CD4-positive, CD25-positive, alpha-beta regulatory T cell (primary cell): ENCODE measurements at places on chromosomes 7 and 10. TPM values are rescaled to one million over a fixed set of nuclear protein-coding genes. Genes with fewer than 3 reads are reported as not detected.

Gene STEAP1B
- total RNA-seq, result not detected

Gene SFTPA1
- total RNA-seq, result not detected

Gene OR2A5
- not detected for total RNA-seq

Gene GPR85
- not detected for total RNA-seq

Gene WDR86
- total RNA-seq, result 4.8 TPM

Gene IPMK
- total RNA-seq, result 4.2 TPM

Gene MCM10
- 2.1 TPM for total RNA-seq

- no peak for DNase-seq
Observed at GRCh38 chr7:67470256-67470751, 473.7 kb downstream of the TYW1 start.

GRCh38 chr10:32393911-32394310, 47.0 kb upstream of the EPC1 start:
- no peak for DNase-seq

DNA sequence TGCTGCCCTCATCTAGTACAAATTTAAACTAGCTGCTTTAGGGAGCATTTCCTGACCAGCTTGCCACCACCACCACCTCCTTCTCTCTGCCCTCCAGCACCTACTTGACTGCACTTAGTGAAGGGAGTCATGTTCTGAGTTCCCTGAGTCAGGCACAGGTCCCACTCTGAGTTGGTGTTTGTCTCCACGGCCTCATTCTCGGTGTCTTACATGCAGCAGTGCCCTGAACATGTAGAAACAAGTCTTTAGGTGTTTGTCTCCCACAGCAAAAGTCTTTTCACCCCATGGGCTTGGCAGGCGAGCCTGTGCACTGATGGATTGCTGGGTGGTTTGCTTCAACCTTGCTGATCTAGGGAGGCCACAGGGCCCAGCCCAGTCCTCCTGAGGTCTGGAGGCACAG, 16.9 kb downstream of the TSPAN14 start:
- DNase-seq, result no peak

DNA sequence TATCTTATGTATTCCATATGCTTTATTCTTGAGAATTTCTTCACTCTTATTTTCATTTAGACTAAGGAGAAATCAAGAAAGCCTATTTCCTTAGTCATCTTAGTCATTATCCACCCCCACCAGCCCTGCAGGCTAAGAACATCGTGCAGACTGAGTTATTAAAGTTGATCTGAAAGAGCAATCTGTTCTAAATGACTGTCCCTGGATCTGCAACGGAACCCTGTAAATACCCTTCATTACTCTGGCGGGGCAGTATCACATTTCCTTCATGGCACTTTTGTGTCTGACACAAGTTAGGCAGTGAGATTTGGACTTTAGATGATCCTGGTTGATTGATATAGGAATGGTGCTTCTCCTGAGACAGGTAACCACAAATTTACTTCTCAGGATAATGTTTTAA, 3.5 kb upstream of the MYPN start:
- DNase-seq, result no peak

DNA sequence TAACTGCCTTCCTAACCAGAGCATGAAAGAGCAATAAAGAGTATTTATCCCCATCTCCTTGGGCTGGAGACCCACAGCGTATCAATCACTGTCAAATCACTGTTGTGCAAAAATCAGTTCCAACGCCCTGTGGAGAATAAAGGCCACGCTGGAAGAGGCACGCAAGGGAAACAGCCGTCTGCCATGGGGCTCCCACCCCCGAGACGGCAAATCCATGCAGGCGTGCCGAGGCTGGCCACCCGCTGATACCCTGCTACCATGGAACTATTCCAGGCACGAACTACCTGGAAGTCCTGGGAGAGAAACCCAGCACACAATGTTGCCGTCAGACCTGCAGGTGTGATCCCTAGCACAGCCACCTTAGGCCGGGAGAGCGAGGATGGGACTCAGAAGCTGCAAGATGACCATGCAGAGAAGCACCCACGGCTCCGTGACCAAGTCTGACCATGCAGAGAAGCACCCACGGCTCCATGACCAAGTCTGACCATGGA, 185.3 kb downstream of the DIP2C start:
- DNase-seq, result no peak

- no peak for DNase-seq
Observed at GRCh38 chr7:23228412-23228811, 18.2 kb upstream of the GPNMB start.

DNA sequence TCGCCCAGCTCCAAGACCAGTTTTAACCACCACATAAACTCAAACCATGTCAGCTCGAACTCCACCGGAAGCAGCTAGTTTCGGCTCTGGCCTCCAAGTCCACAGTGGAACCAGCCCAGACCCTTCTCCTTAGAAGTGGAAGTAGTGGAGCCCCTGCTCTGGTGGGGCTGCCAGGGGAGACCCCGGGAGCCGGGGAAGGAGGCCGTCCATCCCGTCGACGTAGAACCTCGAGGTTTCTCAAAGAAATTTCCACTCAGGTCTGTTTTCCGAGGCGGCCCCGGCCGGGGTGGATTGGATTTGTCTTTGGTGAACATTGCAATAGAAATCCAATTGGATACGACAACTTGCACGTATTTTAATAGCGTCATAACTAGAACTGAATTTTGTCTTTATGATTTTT, 87.5 kb downstream of the RGS10 start:
- DNase-seq, result no peak

- no peak for DNase-seq
Observed at GRCh38 chr10:71472912-71473311, 76.2 kb downstream of the CDH23 start.

DNA sequence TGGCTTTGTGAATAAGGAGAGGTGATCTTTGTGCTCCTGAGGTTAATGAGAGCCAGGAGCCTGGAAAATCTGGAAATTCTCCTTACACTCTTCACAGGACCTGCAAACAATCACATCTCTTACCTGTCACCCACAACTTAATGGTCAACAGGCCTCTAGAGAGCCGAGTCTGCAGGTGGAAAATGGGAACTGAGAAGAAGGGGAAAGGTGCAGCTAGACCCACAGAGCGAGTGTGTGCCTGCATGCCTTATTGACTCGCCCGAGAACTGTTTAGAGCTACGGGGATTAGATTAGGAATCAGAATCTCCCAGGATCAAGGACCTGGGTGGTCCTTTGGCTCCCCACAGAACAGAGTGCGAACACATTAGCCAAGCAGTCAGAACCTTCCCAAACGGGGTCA, 329.6 kb downstream of the PTEN start:
- no peak for DNase-seq

- no peak for DNase-seq
Observed at GRCh38 chr10:132698761-132699391, 87.1 kb downstream of the NKX6-2 start.

DNA sequence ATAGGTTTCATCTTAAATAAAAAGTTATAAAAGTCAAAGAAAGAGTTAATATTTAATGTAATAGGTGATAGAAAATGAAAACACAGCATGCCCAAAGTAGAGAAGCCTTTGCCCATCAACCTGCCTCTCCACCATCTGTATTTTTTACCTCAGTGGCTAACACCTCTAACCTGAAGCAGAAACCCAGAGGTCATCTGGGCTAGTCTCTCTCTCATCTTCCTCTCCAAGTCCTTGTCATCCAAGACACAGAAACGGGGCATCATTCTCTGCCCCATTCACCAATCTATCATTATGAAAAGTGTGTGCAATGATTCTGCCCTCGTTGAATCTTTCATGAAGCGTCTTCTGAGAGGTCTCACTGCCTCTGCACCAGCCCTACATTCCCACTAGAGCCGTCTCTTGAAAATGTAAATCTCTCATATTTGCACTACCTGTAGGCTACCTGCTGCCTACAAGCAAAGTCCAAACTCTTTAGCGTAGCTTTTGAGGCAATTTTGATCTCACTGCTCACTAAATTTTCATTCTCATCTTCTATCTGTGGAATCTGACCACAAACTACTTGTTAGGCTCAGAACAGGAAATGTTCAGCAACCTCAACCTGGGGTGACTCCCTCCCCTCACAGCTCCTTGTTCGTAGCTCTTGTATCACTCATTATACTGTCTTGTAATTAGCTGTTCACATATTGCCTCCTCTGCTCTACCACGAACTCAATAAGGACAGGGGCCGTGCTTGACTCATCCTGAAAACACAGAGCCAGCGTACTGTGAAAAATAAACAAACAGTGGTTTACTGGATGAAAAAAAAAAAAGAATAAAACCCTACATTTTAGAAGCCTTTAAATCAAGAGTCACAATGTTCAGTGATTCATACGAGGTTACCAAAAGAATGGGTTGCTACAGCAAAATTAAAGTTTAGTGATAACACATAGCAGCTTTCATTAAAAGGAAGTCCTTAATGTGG, 83.1 kb downstream of the CTNNA3 start:
- peak; percentile 70 for DNase-seq

GRCh38 chr7:44637788-44638594, 31.6 kb downstream of the OGDH start:
- peak; percentile 87 for DNase-seq

- peak; percentile 74 for DNase-seq
Observed at GRCh38 chr10:5442065-5442989, 30.0 kb downstream of the NET1 start.

DNA sequence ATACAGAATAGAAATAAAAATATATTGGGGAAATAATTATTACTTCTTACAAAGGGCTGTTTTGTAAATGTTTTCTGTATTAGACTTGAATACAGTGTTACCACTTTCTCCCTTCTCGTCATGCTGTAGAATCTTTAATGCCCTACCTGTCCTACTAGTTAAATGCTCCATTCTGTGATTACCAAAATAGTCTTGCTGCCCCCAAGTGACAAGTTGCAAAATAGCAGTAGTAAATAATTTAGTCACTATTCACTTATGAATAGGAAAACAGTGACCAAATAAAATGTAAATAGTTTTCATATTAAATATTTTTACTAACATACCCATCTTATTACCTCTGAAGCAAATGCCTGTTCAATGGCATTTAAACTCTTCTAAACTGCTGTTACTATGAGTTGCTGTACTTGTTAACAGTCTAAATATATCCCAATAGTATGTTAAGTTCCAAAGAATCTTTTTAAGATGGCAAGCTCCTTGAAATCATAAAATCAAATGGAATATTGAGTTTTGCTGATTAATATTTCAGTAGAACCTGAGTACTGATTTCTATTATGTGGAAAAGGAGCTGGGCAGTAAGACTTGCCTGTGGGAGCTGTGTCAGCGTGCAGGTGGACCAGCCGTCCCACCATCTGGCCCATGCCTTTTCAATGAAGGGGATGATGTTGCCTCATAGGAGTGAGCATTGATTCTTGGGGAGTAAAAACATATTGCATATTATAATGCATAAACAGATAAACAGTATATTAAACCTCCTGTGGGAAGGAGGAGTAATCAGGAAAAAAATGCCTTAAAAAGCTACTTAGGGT, 18.1 kb upstream of the OIT3 start:
- DNase-seq, result no peak

DNA sequence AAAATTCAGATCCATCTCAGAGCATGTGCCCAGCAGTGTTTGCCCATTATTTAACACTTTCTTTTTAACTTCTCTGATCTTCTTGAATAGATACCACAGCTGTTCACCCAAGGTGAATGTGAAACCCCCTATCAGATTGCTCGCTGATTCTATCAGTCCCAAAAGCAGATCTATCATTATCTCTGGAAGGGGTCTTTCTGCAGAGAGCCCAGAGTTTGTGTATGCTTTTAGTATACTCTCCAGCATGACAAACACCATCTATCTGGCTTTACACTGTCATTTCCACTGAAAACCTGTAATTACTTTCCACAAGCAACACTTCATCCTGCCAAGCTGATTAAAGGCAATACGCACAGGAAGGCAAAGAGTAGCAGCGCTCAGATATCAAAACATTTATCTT, 168.2 kb downstream of the CACNA2D1 start:
- DNase-seq, result no peak

- no peak for DNase-seq
Observed at GRCh38 chr7:92854501-92855238, 18.3 kb upstream of the CDK6 start.

- peak; percentile 22 for DNase-seq
Observed at GRCh38 chr7:150903606-150904005, 51.3 kb downstream of the AOC1 start.

DNA sequence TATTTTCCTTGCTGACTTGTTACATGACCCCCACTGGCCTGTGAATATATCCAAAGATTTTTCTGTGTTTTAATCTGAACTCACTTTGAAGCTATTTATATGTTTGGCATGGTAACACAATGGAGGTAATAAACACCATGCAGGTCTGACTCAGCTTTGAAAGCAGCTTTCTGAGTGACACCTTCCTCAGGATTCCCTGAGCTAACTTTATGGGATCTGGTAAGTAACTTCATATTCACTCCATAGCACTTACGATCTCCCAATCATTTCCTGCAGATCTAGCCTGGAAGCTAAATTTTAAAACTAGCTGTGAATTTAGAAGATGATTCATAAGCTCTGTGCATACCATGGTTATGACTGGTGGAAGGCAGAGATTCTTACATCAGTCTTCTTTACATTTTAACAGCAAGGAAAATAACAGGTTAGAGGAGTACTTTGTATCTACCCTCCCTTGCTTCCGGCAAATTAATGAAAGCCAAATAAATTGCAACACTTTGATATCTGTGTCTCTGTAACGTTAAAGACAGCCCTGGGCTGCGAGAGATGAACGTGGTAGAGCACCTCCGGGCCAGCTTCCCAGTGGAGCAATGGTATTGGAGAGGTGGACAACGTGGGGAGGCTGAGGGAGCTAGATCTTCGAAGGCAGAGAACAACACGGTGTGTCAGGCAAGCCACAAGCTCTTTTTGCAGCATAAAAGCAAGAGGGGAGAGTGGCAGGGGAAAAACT, 170.2 kb upstream of the KLF14 start:
- no peak for DNase-seq

GRCh38 chr10:132419538-132420468, 22.8 kb downstream of the PWWP2B start:
- no peak for DNase-seq
